ENCODE measurements at places on chromosomes 2 and 18.

- no peak for DNase-seq
These were observed 13.1 kb upstream of the GPR17 start for GRCh38 chr2:127632592-127633489.

DNA sequence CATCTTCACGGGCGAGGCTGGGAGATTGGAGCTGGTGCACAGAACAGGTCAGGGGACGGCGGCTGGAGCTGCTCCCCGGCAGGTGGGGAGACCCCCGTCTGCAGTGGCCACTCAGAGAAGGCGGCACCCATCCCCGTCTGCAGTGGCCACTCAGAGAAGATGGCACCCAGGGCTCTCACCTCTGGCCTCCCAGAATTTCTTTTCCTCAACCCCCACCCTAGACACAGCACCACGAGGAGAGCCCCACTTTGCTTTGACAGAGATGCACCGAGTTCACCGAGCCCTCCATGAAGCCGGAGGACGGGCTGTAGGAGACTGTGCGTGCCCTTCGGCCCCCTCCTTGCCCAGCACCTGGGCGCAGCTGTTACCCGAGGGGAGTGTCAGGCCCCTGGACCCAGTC is 201.6 kb upstream of the SALL3 start:
- DNase-seq = no peak

- no peak for DNase-seq
These were observed 72.4 kb upstream of the KIF5C start for GRCh38 chr2:148802448-148803220.

DNA sequence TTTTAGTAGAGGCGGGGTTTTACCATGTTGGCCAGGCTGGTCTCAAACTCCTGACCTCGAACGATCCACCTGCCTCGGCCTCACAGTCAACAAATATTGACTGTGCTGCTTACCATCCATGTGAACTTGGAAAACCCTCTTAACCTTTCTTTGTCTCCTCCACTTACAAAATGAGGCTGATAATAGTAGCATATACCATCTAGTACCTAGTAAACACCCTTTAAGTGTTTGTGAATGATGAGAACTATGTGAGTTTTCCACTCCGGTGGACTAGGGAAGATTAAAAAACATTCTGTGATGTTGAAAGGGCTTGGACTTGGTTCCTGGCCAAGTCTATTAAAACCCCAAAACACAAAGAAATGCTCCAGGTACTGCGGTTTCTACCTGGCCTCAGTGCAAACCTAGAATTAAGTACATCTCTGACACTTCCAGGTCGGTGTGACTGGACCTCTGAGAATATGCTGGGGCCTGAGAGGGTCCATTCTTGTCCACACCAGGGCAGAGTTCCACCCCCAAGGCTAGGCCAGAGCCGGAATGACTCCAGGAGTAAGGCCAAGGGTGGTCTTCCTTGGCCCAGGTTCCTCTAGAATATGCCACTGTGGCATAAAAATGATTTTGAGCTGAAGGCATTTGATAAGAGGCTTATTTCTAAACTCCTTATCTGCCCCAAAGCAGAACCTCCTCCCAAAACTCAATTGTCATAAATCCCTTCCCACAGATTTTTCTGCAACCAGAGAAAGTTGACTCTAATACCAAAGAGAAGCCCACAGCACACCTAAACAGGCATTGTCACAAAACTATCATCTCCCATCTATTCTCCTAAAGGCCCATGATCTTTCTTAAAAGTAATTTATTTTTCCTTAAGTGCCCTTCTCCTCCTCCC is 217.5 kb downstream of the TGIF1 start:
- no peak for DNase-seq

GRCh38 chr2:120722568-120723421 is 12.9 kb upstream of the GLI2 start:
- DNase-seq = no peak
